ENCODE measurements at places on chromosomes 5 and 9.

DNA sequence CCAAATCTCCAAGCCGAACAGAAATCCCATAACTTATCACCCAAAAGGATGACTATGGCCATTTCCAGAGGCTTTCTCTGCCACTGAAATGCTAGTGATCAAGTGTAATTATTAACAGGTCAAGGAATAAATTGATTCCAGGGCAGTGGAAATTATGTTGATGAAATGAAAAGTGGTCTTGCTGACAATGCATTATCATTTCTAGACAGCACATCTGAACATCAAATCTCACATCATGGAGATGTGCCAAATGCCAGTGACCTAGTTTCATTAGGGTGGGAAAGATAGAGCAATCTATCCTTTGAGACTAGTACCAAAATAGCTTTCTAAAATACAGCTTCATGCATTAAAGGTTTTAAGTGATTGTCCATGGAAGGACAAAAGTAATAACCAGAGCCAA is 86.1 kb downstream of the AUH start:
- no peak for DNase-seq

DNA sequence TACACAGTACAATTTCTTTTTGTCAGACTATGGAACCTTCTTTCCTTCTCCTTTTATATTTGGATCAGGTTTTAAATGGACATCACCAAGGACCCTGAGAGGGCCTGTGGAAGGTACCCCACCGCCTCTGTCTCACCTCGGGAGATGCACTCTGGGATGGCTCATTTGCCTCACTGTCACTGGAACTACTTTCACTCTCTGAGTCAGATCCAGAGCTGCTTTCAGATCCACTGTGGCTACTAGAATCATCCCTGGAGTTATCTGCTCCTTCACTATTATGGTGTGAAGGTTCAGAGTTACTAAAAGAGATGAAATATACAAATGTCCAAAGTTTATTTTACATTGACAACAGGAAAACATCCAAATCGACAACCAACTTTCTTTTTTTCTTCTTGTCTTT is 24.6 kb downstream of the LEAP2 start:
- no peak for DNase-seq

- DNase-seq: no peak
These were observed 261.1 kb upstream of the IRX4 start for GRCh38 chr5:2143646-2144353.

DNA sequence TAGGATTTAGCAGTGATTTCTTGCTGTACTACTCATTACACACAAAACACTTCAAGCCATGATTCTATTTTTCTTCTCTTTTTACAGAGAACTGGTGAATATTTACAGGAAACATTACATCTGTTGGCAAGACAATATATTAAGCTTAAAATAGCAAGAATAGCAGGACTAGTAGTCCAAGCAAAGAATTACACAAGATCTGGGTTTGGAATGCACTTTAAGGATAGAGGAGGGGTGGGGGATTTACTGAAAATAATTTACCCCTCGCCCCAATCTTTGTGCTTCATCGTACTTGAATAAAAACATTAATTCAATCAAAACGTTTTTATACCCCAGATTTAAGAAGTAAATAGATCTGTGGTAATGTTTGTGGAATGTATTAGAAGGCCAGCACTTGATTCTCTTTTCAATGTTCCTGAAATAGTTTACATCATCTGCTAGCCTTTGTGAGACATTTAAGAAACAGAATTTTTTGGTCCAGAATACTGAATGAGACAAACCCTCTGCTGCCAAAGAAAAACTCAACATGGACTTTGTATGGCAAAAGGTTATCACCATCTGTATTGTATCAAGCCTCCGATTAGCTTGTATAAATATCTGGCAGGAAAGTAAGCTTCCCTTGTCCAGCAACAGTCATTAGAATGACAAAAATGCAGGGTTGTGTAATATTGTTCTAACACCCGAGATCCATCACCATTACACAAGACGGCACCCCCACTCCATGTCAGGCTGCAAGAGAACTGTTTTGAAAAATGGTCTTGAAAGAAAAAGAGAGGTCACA is 23.8 kb downstream of the SVEP1 start:
- no peak for DNase-seq

DNA sequence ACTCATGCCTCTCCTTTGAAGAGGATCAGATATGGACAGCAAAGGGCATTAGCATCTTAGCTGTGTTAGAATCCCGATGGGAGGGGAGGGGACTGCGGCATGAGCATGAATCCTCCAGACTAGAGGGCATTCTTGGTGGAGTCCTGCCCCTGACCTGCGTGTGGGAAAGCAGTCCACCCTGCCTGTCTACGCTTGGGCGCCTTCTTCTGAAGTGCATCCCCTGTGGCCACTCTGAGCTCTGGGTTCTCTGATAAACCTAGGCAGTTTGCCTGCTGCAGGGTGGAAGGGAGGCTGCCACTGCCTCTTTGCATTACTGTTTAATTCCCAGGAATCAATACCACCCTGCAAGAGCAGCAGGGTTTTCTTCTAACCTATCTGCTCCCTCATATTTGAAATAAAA is 169.3 kb downstream of the INSYN2B start:
- no peak for DNase-seq

DNA sequence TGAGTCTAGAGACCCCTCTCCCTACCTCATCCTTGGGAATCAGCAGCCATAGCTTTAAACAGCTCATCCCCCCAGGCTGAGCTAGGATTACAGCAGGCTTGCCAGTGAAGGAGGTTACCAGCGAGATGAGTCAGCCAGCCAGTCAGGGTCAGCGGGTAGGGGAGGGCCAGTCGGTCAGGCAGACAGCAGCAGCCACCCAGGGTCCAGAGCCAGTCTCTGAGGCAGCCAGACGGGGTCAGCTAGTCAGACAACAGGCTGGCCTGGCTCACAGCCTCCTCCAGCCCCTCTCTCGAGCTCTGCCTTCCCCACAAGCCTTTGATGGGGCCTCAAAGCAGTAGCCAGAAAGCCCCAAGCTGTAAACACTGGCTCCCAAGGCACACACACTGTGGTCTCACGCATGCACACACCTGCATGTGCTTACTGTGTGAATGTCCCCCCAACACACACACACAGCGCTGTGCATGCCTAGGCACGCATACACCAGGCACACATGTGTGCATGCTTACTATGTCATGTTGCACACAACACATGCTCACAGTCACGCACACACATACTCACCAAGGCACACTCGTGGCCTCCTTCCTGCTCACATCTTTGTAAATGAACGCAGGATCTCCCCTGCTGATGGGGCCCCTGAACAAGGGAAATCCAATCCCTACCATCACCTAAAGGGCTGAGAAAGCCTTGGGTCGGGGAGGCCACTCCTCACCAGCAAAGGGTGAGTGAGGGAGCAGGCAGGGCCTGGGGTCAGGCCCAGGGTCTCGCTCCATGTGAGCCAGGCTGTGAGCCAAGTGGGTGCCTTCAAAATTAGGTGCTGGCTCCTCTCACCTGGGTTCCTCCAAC is 28.2 kb upstream of the CPLX2 start:
- DNase-seq: no peak

DNA sequence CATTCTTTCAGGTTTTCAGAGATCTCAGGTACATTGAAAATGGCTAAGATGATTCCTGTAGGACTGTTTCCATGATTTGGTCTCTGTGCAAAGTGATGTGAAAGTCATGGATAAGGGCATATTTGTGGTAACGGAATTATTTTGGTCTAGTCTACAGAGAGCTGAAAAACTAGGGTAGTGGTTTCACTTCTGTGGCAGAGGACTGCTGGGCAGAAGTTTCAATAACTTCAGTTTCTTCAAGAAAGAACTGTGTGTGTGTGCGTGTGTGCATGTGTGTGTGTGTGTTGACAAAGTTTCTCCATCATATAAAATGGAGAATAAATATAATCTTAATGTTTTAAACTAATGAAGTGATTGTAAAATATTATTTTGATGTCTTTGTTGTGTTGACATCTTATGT is 4.3 kb downstream of the CNOT8 start:
- no peak for DNase-seq

DNA sequence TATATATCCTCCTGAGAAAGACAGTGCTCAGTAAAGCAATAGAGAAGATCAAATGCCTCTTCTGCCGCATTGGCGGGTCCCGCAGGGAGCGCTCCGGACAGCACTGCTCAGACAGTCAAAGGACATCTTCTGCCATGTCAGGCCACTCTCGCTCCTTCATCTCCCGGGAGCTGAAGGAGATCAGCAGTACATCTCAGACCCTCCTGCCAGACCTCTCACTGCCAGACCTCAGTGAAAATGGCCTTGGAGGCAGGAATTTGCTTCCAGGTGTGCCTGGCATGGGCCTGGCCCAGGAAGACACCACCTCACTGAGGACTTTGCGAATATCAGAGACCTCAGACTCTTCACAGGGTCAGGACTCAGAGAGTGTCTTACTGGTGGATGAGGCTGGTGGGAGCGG is 12.2 kb downstream of the PTGER4 start:
- DNase-seq: no peak

GRCh38 chr9:125439434-125440272 is 178.0 kb downstream of the GAPVD1 start:
- no peak for DNase-seq

- DNase-seq: no peak
These were observed 2125.8 kb upstream of the WWC1 start for GRCh38 chr5:166165596-166165995.

GRCh38 chr5:169270827-169271226 is 30.1 kb downstream of the SLIT3 start:
- DNase-seq: no peak

All from substantia nigra (tissue), 51 donors.